NCI-H82 (cell line): ENCODE measurements at places on chromosomes 6 and 20.

GRCh38 chr20:64109831-64110391 lies 2.5 kb upstream of the NPBWR2 start:
- DNase-seq: no peak

DNA sequence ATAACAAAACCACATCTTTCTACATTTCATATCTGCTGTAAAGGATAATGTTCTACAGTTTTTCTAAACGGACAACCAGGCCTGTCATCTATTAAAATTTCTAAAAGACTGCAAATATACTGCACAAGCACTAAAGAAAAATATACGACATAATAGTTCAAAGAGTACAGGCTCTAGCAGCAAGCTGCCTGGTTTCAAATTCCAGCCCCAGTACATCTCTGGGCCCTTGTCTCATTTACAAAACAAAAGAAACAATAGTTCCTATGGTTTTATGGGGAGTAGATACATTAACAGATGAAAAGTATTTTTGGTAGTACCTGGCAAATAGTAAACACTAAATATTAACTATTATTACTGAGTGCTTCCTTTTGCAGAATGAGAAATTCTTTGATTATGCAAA lies 24.1 kb downstream of the DEK start:
- DNase-seq: no peak

- DNase-seq: no peak
Measured at GRCh38 chr20:2178318-2179232, 76.9 kb downstream of the STK35 start.

DNA sequence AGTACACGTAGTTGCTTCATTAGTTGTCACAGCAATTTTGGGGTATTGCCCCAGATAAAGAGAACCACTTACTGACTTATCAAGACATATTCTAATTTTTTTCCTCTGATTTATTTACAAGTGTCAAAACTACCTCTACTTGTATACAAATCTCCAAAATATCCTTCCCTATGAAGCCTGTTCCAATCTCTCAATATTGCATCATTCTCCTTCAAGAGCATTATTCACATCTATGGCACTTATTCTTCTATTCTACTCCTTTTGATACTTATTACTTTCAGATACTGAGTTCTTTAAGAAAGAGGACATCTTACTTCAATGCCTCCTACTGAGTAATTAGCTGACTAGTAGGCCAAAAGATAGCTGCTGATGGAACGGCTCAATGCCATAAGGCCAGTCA lies 105.2 kb downstream of the SMLR1 start:
- DNase-seq: no peak

DNA sequence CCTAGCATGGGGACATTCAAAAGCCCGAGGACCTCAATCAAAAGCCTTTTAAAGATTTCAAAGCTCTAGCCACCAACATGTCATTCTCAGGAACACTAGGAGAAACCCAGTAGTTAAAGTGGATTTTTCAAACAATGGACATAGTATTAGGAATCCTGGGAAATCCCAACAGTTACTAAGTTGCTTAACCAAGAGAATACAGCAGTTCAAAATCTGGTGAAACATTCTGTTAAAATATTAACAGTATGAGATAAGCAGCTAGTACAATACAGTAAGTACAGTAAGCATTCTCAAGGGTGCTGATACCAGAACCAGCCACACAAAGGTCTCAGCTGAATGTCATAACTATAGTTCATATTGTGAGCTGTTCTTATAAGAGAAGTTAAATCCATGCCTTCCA lies 68.6 kb downstream of the CDK19 start:
- DNase-seq: no peak
